ENCODE measurements at places on chromosomes 16 and 17. TPM values are rescaled to one million over a fixed set of nuclear protein-coding genes. Genes with fewer than 3 reads are reported as not detected.

The CALB2 gene
- not detected for total RNA-seq

The SLX4 gene
- 8.5 TPM for total RNA-seq

The EEF2KMT gene
- 6.3 TPM for total RNA-seq

The TAC4 gene
- total RNA-seq, result not detected

The CCDC154 gene
- 3.6 TPM for total RNA-seq

The CCL17 gene
- not detected for total RNA-seq

The KRT33B gene
- total RNA-seq, result not detected

The SMARCE1 gene
- total RNA-seq, result 126 TPM

The KRT32 gene
- not detected for total RNA-seq

The RHBDL3 gene
- total RNA-seq, result 0.07 TPM

The NPIPA8 gene
- total RNA-seq, result 1.7 TPM

The DNASE1L2 gene
- 0.72 TPM for total RNA-seq

The TPSD1 gene
- total RNA-seq, result not detected

The AOC2 gene
- 3.6 TPM for total RNA-seq

The SOST gene
- total RNA-seq, result not detected

The CCL8 gene
- total RNA-seq, result not detected

The CSF3 gene
- 1.6 TPM for total RNA-seq

The SEZ6 gene
- total RNA-seq, result 0.88 TPM

The GRAPL gene
- 112 TPM for total RNA-seq

The KRTAP3-2 gene
- total RNA-seq, result not detected

The ALDH3A1 gene
- total RNA-seq, result 0.54 TPM

The KRTAP4-8 gene
- total RNA-seq, result not detected

The VPS4A gene
- total RNA-seq, result 37.7 TPM

The HNF1B gene
- not detected for total RNA-seq

The TNFRSF12A gene
- total RNA-seq, result 2.0 TPM

The CENPV gene
- 9.5 TPM for total RNA-seq

The TXNL4B gene
- total RNA-seq, result 12.2 TPM

The CDIP1 gene
- 17.8 TPM for total RNA-seq

The KRTAP3-1 gene
- total RNA-seq, result not detected

The CCL14 gene
- total RNA-seq, result 345 TPM

The WWP2 gene
- total RNA-seq, result 109 TPM

The KRT39 gene
- not detected for total RNA-seq

The SPNS3 gene
- total RNA-seq, result 3.6 TPM

The HBQ1 gene
- 7.4 TPM for total RNA-seq

The ABCC6 gene
- 0.94 TPM for total RNA-seq

The CCL4L2 gene
- total RNA-seq, result 20.9 TPM

The SPATA32 gene
- 0.17 TPM for total RNA-seq

The AATK gene
- total RNA-seq, result 37.2 TPM

The BIRC5 gene
- total RNA-seq, result 6.2 TPM

The KRT24 gene
- not detected for total RNA-seq

The SSTR5 gene
- total RNA-seq, result not detected

The KCNG4 gene
- total RNA-seq, result not detected

The KRTAP4-9 gene
- not detected for total RNA-seq

The SLFN14 gene
- total RNA-seq, result 1.3 TPM

The EVI2A gene
- 52.8 TPM for total RNA-seq

The ZNF629 gene
- total RNA-seq, result 12.6 TPM

Data from spleen (tissue), 13 donors.